NCI-H446 (cell line): ENCODE measurements at places on chromosomes 7 and 10.
A peak's percentile ranks its signal among the peaks of the same experiment; 100 is the strongest.

DNA sequence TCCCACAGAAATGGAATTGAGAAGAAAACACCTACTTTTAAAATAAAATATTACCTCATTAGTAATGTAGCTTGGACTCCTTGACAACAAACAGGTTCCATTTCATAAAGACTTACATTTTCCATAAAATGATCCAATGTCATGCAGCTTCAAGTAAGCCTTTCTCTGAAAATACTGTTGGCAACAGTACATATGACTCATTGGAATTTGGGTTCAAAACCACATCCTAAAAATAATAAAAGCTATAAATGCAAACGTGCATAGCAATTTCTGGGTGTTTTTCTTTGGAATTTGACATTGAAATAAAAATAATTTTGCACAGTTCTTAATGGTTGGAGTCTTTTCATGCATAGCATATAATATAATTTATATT lies 47.9 kb downstream of the FHIP2A start:
- no peak for DNase-seq

GRCh38 chr10:44427479-44427878 lies 42.6 kb upstream of the CXCL12 start:
- DNase-seq, result no peak

DNA sequence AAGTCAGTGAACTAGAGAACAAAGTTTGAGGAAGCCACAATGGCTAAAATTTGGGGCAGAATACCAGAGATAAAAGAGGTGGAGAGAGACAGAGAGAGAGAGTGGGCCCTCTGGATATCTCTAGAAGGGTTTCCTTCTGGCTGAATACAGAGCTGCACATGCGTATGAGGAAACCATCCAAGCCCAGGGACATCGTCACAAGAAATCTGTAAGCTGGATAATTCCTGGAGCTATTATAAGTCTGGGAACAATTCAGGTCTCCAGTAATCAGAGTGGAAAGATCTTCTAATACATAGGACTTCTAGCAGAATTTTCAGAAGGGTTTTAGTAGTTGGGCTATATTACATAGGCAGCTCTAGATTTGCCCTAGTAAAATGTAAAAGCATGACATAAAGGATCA lies 415.7 kb upstream of the MTPN start:
- DNase-seq, result no peak

DNA sequence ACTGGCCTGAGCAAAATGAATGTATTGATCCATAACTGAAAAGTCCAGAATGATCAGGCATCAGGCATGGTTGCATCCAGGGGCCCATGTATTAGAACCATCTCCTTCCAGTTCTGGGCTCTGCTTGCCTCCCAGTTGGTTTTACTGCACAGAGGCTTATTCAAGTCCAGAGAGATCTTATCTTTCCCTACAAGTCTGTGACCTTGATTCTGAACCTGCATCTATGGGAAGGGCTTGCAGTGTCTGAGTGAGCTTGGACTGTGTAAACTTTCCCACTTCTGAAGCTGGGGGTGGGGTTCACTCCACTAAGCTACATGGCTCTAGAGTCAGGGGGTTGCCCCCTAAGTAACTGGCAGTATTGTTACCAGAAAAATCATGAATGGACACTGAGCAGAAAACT lies 136.2 kb downstream of the TCF7L2 start:
- DNase-seq, result no peak

DNA sequence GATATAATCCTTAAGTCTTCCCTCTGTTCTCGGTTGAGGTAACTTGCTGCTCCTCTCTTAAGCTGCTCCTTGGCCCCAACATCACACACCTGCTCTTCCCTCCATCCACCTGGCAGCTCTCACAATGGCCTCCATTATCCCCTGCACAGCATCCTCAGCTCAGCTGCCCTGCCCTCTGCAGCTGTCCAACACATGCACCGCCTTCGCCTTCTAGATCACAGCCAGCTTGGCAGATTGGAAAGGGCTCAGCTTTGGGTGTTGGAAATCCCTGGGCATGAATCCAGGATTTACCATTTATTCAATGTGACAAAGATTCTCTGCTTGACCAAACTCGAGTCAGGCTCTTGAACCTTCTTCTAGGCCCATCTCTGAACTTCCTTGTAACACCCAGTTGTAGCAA lies 20.6 kb downstream of the RGR start:
- DNase-seq, result peak; percentile 4

GRCh38 chr7:16526742-16527540 lies at the start of gene LRRC72:
LRRC72 (plus strand) TSS chr7:16526825; CDS start chr7:16526953, 128 bp downstream.
- no peak for DNase-seq

DNA sequence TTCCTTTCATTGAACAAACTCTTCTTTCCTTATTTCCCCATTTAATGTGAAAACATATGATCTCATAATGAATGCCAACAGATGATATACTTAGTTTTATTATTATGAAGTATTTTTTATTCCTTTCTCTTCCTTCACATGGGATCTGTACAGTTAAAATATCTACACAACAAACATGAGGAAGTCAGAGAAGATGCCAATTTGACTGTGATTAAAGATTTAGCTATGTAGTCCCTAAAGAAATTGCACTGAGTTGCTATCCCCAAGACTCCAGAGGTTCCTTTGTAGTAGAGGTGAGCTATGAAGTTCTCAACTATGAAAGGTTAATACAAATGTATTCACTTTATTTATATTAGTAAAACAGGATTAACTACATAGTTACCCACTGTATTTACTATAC lies 60.6 kb upstream of the LRRN3 start:
- no peak for DNase-seq

GRCh38 chr7:101586906-101587677 lies 42.0 kb downstream of the MYL10 start:
- DNase-seq, result no peak

- no peak for DNase-seq
Measured at GRCh38 chr10:69757553-69758309, 44.0 kb upstream of the COL13A1 start.

GRCh38 chr7:2760098-2760889 lies 72.3 kb downstream of the AMZ1 start:
- no peak for DNase-seq

DNA sequence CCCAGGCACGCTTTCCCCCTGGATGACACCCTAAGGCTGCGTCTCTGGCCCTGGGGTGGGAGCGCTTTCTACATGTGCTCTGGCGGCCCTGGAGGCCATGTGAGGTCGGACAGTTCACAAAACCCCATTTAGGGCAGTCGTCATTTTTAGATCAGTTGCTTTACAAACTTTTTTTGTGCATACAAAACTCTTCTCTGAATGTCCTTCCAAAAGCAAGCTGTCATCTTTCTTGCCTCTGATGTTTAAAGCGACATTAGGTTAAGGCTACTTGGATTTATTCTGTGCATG lies 5.9 kb downstream of the MAFK start:
- DNase-seq, result no peak

DNA sequence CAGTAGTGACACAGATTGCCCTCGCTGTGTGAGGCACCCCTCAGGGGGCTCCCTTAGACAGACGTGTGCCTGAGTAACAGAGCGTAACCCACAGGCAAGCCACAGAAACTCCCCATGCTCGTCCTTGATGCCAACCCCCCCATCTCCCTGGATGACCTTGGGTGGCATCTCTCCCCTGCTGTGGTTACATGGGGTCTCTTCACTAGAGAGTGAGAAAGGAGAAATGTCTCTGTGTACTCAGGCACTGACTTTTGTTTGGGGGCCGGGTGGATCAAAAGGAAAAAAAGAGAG lies 1.1 kb upstream of the ASB10 start:
- no peak for DNase-seq

- no peak for DNase-seq
Measured at GRCh38 chr7:47074702-47075153, 507.2 kb downstream of the TNS3 start.

DNA sequence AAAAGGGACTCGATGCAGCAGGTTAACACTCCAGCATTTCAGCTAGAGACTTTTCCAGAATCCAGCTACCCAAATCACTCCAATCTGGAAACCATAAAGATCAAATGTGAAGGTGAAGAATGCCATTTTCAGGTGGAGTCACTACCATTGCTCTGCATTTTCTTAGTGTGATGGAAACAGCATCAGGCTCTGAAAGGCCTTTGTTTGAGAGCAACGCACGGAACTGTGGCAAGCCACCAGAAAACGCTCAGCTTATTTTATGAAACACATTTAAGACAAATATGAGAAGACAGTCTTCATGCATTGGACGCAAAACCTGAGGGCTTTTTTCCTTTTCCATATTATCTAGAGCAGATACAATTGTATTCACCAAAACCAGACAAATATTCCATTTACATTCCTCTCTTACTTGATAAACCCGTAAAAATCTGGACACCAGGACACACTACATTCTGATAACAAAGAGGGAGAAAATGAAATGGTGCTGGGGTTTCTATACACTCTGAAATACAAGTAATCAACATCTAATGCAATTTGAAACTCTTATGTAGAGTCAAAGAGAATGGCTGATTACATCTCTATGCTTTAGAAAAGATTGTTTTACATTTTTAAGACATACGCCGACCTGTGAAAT lies 99.1 kb downstream of the NRP1 start:
- no peak for DNase-seq

DNA sequence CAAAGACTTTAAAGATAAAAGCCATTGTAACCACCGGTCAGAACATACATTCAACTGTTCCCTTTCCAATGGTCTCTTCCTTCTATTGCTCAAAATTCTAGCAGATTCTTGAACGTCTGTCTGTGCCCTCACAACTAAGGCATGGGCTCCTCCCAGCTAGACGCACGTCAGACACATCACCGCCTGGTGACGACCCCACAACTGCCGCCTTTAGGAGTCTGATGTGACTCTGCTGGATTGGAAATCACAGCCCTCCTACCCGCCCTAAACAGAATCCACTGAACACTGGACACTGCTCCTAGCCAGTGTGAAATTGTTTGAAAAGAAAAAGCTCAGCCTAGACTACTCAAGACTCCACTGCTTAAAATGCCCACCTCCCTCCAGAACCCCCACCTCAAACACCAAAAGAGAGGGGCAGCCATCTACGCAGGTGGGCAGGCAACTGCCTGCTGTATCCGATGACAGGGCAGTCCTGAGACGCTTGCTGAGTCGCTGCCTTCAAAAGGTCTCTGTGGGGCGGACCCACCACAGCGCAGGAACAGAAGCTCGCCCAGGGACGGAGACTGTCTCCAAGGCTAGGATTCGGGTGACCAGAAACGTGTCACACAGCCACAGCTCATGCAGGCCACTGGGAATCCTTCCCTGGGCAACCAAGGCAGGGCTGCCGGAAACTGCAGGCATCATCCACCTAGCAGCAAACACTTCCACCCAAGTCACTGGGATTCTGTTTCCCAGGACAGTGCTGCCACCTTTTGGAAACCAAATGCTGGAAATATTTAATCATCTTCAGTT lies 34.7 kb downstream of the GSDME start:
- peak; percentile 17 for DNase-seq

DNA sequence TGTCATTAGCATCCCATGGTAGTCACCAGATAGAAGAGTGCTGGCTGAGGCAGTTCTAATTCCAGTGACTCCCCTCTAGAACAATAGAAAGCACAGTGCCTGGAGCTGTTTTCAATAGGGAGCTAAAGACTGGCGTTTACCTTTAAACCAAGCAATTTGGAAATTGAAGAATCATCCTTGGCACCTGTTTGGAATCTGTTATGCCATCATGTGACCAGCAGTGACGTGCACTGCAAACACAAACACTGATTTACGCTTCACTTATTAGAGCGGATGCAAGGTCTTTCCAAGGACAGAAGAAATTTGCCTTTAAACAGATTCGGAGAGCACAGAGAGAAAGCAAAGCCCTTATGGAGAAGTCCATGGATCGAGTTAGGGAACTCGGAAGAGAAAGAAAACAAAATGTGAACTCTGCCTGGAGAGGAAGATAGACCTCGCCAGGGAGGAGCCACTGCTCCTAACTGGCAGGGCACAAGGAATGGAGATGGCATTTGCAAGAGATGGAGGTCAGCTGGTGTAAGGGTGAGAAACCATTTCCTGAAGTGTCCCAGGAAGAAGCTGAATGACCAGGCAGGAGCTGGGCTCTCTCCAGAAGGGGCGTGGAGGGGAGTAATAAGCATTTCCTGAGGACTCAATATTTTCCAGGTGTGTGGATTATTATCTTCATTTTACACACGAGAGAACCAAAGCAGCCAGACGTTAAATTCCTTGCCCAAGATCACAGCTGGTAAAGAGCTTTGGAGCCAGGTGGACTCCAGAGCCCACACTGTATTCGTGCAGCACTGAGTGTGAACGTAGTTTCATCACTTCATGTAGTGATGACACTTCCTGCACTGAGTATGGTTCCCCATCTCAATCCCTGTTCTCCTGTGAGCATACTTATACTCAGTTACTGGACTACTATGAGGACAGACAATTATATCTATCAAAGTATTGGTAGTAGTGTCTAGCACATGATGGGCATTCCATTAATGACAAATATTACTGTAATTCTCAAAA lies 97.7 kb downstream of the CUBN start:
- DNase-seq, result no peak

DNA sequence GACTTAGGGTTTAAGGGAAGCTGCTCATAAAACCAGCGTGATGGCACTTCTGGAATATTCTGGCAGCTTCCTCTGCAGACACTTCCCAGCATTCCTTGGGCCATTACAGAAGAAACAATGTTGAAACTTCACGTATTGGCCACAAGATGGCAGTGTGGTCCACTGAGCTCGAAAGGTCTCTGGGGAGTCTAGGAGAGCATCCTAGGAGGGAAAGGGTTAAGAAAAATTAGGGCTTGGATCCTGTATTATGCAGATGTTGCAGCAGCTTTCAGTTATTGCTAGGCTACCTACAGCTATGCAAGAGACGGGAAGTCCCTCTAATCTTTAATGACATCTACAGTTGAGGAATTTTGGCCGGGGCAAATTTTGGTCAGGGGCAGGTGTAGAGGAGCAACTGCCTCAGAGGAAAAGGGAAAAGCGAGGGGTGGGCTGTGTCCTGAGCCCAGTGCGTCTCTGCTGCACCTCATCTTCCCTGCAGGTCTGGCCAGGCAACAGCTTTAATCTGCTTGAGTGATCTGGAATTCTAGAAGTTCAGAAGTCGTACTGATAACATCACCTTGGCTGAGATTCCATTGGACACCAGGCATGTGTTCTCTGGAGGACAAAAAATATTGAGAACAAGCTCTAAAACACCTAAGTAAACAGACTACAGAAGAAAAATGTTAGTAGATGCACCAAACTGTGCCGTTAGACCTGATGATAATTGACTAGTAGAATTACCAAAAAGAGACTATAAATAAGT lies 220.8 kb upstream of the PRSS58 start:
- peak; percentile 44 for DNase-seq

DNA sequence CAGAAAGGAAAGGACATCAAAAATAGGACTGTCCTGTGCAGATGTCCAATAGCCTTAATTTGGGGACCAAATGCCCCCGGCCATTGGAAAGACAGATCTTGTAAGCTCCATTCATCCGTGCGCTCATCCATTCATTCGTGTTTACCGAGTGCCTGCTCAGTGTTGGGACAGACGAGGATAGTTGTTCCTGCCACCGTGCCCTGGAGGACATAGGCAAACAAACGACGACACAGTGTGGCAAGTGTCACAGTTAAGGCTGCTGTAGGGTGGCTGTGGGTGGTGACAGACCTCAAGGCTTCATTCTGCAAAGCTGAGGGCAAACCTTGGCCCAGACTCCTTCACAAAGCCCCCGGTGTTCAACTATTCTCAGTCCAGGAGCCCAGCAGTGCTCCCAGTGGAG lies 27.6 kb downstream of the MKI67 start:
- DNase-seq, result no peak
